ENCODE measurements at places on chromosomes 5 and 9. TPM values are rescaled to one million over a fixed set of nuclear protein-coding genes. Genes with fewer than 3 reads are reported as not detected.

The COL23A1 gene
- total RNA-seq: not detected

The ZNF366 gene
- total RNA-seq: 0.39 TPM

The HTR4 gene
- not detected for total RNA-seq

DNA sequence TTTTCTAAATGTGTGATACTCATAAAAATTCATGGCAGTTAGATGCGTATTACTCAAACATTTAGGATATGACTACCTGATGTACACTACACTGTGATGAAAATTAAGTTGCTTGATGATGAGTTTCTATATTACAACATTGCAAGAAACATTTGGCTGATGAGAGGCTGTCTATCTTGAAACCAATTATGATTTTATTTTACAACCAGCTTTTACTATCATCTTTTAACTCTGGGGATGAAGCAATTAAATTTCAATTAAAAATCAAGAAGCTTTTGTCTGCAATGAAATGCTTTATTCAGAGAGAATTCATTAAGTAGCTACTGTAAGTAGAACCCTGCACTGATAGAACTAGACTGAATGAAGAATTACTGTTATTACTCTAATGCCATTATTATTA lies 500.4 kb downstream of the KCTD16 start:
- no peak overlapping the region for H3K4me3 ChIP-seq
- H3K36me3 ChIP-seq: no peaks in the 10 kb centered on the region
- H3K4me1 ChIP-seq: no peaks in the 10 kb centered on the region
- no peak overlapping the region for H3K27ac ChIP-seq

- H3K27ac ChIP-seq: no peak overlapping the region
- no peak overlapping the region for H3K4me3 ChIP-seq
- H3K36me3 ChIP-seq: peaks cover 5% of the 10 kb centered on the region
- H3K27me3 ChIP-seq: no peaks in the 10 kb centered on the region
- DNase-seq: no peak
- H3K4me1 ChIP-seq: peaks cover 35% of the 10 kb centered on the region
Measured at GRCh38 chr5:173883347-173883924, 4.7 kb upstream of the CPEB4 start.

GRCh38 chr9:14283276-14283675 lies 30.7 kb downstream of the NFIB start:
- H3K4me1 ChIP-seq: no peaks in the 10 kb centered on the region
- no peak overlapping the region for H3K4me3 ChIP-seq
- no peaks in the 10 kb centered on the region for H3K36me3 ChIP-seq
- H3K27me3 ChIP-seq: peaks cover 47% of the 10 kb centered on the region
- DNase-seq: no peak

DNA sequence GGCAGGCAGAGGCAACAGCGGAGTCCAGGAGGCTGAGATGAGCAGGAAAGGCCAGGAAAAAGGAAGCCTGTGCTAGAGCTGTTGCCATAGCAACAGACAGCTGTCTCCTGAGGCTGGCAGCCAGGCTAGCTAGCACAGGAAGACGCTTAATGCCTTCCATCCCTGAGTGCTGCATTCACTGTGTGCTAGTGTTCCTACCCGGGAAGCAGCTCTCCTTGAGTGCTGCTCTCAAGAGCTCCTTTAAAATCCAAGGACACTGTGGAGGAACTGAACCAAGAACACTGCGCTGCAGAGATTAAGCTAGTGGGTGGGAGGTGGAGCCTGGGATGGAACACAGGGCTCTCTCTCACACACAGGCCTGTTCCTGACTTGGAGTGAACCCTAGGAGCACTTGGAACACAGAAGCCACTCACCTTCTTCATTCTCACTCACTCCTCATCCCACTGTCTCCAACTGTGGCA lies 53.5 kb upstream of the IL7R start:
- H3K4me3 ChIP-seq: peak overlapping the region; percentile 83
- H3K4me1 ChIP-seq: peaks cover 50% of the 10 kb centered on the region
- H3K36me3 ChIP-seq: peaks cover 4% of the 10 kb centered on the region
- H3K27ac ChIP-seq: peak overlapping the region; percentile 98
- no peak for DNase-seq
- H3K27me3 ChIP-seq: no peaks in the 10 kb centered on the region

DNA sequence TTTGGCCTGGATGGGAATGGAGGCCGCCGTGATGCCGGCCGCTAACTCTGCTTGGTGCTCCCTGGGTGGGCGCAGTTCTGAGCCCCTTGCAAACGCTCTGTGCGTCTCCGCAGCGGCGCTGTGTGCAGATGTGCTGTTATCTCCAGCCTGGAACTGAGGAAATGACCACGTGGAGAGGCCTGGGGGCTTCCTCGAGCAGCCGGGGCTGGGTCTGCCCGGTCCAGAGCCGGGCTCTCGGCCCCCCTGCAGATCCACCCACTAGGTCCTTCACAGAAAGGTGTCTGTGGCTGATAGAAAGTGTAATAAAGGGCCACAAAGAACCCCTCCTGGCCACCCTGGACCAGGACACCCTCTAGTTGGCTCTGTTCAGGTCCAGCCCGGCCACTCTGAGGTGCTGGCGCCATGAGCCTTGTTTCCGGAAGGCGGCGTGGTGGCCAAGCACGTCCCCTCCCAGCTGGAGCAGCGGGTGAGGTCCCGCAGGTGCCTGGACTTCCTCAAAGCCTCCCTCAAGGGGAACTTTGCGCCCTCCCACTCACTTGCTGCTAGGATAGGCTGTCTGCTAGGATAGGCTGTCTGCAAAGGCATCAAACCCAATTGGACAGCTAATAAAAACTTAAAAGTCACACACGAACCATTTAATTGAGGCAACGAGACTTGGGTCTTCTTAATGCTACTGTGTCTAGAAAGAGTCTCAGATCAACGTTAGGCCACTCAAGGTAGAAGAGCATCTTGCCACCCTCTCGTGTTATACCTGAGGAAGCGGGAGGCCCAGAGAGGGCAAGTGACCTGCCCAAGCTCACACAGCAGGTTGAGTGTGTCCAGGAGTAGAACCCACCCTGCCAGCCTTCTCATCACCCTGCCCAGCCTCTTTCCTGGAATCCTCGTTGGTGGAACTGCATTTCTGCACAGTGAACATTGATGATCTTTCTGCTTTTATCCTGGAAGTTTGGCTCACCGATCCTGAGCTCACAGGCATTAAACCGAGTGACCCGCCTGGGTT lies 109.3 kb upstream of the FCN2 start:
- H3K4me1 ChIP-seq: no peaks in the 10 kb centered on the region
- peaks cover 8% of the 10 kb centered on the region for H3K27me3 ChIP-seq
- no peak overlapping the region for H3K27ac ChIP-seq
- no peak for DNase-seq

- H3K4me1 ChIP-seq: peaks cover 2% of the 10 kb centered on the region
- peaks cover 2% of the 10 kb centered on the region for H3K36me3 ChIP-seq
- no peak for DNase-seq
Measured at GRCh38 chr5:77172713-77173328, 37.7 kb upstream of the PDE8B start.

- peaks cover 5% of the 10 kb centered on the region for H3K4me1 ChIP-seq
- no peak overlapping the region for H3K27ac ChIP-seq
- H3K36me3 ChIP-seq: peaks cover 2% of the 10 kb centered on the region
- no peak for DNase-seq
Measured at GRCh38 chr9:4640027-4640426, 22.1 kb upstream of the PLPP6 start.

- peaks cover 10% of the 10 kb centered on the region for H3K27me3 ChIP-seq
- H3K36me3 ChIP-seq: no peaks in the 10 kb centered on the region
- no peak for DNase-seq
- no peak overlapping the region for H3K4me3 ChIP-seq
Measured at GRCh38 chr9:104682642-104683041, 11.7 kb upstream of the OR13D1 start.

DNA sequence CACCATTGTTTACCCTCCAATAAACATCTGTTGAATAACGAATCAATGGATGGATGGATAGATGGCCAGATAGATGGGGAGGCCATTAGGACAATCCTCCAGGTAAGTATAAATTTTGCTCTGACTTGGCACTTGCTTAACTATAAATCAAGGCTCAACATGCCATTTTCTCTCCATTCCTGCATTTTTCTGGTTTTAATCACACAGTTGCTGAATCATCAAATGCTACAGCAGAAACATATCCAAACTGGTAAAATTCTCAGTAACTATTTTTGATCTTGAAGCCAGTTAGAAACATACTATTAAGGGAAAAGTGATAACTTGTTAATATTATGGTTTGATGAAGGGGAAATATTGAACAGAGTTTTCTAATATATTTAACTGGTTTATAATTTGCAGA lies 71.5 kb upstream of the MTAP start:
- no peaks in the 10 kb centered on the region for H3K36me3 ChIP-seq
- no peak for DNase-seq
- peaks cover 9% of the 10 kb centered on the region for H3K27me3 ChIP-seq
- H3K27ac ChIP-seq: no peak overlapping the region
- no peak overlapping the region for H3K4me3 ChIP-seq

GRCh38 chr5:95892784-95893354 lies 68.8 kb downstream of the ELL2 start:
- no peak overlapping the region for H3K27ac ChIP-seq
- H3K36me3 ChIP-seq: peaks cover 2% of the 10 kb centered on the region
- H3K4me3 ChIP-seq: no peak overlapping the region
- no peaks in the 10 kb centered on the region for H3K27me3 ChIP-seq
- peaks cover 2% of the 10 kb centered on the region for H3K4me1 ChIP-seq

DNA sequence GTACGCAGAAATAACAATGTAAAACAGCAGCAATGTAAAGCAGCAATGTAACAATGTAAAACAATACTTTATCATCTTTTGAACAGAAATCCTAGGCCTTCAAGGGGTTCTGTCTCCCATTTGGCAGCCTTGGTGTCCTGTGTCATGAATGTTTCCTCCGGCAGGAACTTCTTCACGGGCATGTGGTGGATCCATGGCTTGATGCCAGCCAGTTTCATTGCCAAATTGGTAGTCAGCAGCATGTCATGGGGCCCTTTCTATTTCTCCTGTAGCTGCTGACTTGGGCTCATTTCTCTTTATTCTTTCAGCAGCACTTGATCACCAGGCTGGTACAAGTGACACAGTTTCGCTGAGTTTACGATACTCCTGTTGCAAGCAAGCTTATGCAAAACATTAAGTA lies 275.3 kb downstream of the HTR1A start:
- H3K27me3 ChIP-seq: no peaks in the 10 kb centered on the region
- no peak overlapping the region for H3K27ac ChIP-seq
- no peak for DNase-seq
- H3K4me3 ChIP-seq: no peak overlapping the region

DNA sequence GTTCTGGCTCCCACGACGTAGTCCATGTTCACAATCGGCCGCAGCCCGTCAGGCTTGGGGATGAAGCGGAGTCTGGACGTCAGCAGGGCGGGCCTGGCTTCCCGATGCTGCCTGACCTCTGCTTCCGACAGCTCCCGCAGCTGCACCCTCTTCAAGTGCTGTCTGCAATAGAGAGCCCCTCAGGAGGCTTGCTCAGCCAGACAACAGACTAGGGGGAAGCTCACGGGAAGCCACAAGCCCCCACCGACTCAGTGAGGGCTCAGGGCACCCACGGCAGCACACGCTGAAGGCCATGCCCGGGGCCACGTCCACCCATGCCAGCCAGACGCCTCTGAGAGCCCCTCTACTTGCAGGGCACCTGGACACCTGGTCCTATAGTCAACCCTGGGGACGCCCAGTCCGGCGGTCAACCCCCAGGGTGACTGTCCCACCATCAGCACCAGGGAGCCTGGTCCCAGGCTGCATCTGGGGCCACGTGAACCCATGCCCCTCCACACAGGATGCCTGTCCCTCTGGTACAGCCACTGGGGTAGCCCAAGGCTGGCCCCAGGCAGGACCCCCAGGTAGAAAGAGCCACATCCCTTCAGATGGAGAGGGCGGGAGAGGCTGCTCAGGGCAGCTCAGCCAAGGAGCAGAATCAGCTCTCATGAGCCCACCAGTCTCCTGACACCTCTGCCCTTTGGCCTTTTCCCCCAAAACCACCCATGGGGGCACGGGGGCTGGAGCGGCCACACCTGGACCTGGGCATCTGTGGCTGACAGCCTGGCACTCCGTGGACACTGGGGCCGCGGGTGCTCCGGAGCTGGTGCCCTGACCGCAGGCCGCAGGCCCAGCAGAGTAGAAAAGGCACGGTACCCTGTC lies 14.5 kb downstream of the TERT start:
- peaks cover 6% of the 10 kb centered on the region for H3K4me1 ChIP-seq
- no peaks in the 10 kb centered on the region for H3K27me3 ChIP-seq
- no peak overlapping the region for H3K27ac ChIP-seq
- no peak for DNase-seq
- no peak overlapping the region for H3K4me3 ChIP-seq

GRCh38 chr5:124283031-124283430 lies 463.4 kb downstream of the ZNF608 start:
- DNase-seq: no peak
- H3K27me3 ChIP-seq: no peaks in the 10 kb centered on the region
- H3K4me1 ChIP-seq: no peaks in the 10 kb centered on the region
- H3K36me3 ChIP-seq: no peaks in the 10 kb centered on the region
- H3K27ac ChIP-seq: no peak overlapping the region

GRCh38 chr5:96257904-96258303 lies 175.1 kb downstream of the PCSK1 start:
- H3K4me1 ChIP-seq: no peaks in the 10 kb centered on the region
- H3K36me3 ChIP-seq: no peaks in the 10 kb centered on the region
- H3K4me3 ChIP-seq: no peak overlapping the region
- H3K27me3 ChIP-seq: peaks cover 14% of the 10 kb centered on the region
- DNase-seq: no peak

DNA sequence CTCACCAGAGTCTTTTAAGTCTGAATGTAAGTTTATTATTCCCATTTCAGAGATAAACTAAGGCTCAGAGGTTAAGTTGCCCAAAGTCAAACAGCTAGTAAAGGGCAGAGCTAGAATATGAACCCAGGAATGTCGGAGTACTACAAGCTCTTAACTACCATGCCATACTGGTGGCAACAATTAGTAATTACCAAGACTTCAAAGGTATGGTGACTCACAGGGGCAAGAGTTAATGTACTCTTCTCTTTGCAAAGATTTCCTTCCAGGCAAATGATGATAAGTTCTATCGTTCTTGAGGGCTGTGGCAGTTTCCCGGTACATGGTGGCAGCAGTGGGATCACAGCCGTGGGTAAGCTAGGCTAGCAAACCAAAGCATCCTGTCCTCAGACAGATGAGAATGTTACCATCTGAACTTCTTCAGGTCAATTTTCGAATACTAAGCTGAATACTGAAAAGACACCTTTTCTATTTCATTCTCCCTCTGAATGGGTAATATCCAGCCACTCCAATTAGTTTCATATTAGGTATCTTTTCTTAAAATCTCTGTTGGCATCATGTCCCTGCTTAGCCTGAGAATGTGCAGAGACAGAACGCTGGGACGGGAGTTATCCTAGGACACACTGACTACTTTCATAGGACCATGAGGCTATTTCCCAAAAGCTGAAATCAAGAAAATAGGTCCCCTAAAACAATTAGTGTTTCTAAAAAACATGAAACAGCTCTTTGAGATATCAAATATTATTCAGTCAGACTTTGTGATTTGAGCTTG lies 117.0 kb upstream of the NR5A1 start:
- DNase-seq: no peak
- H3K36me3 ChIP-seq: no peaks in the 10 kb centered on the region

Measured in T-helper 17 cell (primary cell).